Ascending aorta (tissue), 2 donors: ENCODE measurements at places on chromosomes 5 and 9.

- DNase-seq: no peak
Observed at GRCh38 chr9:76216161-76216649, 178.0 kb downstream of the RFK start.

DNA sequence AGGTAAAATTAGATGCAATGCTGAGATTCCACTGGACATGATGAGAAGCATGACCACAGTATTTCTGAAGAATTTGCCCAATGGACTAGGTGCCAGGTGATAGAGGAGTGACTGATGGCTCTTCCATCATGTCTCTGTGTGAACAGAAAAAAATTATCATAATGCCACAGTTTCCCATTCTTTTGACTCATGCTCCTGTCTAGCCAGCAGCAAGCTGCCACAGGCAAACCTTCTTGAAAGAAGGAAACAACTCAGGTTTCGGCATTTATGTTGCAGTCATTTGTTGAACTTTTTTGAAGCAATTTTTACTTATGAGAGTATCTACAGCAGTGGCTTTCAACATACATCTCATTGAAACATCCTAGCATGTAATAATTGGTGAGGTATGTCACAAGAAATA is 284.8 kb upstream of the CD180 start:
- DNase-seq: no peak

- no peak for DNase-seq
Observed at GRCh38 chr5:115214541-115214940, 44.8 kb upstream of the TRIM36 start.

- DNase-seq: no peak
Observed at GRCh38 chr9:16594787-16595186, 275.7 kb downstream of the BNC2 start.

- DNase-seq: no peak
Observed at GRCh38 chr9:78397454-78397853, 100.5 kb downstream of the PSAT1 start.
